Stimulated activated CD8-positive, alpha-beta memory T cell treated with anti-CD3 and anti-CD28 coated beads, Interleukin-15, amount 100 ng/mL, for 1 hour (primary cell): ENCODE measurements at places on chromosomes 6 and 20.
A peak's percentile ranks its signal among the peaks of the same experiment; 100 is the strongest.

GRCh38 chr6:141562851-141563763 is 569.6 kb upstream of the GJE1 start:
- peak; percentile 12 for DNase-seq

DNA sequence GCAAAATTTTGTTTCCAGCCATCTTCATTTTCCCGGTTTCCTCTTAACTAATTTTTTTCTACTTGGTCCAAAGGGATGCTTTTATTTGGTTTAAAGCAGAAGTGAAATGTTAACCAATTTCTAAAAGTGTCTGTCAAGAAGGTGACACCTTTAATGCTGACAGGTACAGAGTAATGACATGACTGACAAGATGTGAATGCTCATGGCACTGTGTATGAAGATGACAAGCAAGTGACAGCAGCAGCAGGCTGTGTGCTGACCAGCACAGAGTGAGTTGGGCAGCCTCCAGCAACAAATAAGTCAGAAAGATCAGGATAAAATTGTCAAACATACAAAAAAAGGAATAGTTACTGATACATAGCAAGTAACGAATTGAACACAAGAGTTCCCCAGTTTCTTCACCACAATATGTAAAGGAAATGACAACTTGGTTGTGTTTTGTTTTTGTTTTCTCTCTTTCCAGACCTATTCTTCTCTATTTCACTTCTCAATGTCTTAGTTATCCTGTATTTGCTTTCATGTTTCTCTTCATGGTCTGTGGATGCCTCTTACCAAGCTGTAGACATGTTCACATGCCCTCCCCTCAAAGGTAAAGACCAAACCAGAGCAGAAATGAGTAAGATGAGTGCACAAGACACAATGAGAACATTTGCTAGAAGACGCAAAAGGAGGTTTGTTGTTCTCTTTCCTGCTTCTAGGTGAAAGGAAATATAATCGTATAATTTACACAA is 174.9 kb downstream of the FRK start:
- DNase-seq = no peak

DNA sequence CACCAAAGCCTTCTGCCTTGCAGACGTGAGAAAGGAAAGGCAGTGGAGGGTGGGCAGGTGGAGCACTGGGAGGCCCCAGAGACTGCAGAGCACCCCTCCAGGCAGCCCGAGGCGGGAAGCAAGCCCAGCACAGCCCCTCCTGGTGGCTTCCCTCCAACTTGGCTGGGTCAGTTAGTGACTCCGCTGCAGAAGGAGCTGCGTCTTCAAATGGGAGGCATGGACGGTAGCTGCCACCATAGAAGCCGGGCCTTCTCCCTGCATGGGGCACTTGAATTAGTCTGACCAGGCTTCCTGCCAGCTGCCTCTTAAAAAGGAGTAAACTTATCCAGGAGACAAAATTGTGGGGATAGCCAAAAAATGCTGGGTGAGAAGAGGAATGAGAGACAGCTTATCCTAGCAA is 88.0 kb upstream of the RPS6KA2 start:
- DNase-seq = no peak

- no peak for DNase-seq
These were observed 7.5 kb downstream of the FOXS1 start for GRCh38 chr20:31837896-31838397.

- no peak for DNase-seq
These were observed 24.4 kb downstream of the DCBLD1 start for GRCh38 chr6:117506907-117507306.

GRCh38 chr6:137365707-137366437 is 128.3 kb downstream of the OLIG3 start:
- DNase-seq = no peak

- DNase-seq = no peak
These were observed 131.2 kb upstream of the THEMIS start for GRCh38 chr6:128032042-128032441.

GRCh38 chr20:38108438-38108985 is 56.6 kb downstream of the TGM2 start:
- DNase-seq = no peak
